Esophagus squamous epithelium (tissue), 5 donors: ENCODE measurements at places on chromosomes 12 and 14.

DNA sequence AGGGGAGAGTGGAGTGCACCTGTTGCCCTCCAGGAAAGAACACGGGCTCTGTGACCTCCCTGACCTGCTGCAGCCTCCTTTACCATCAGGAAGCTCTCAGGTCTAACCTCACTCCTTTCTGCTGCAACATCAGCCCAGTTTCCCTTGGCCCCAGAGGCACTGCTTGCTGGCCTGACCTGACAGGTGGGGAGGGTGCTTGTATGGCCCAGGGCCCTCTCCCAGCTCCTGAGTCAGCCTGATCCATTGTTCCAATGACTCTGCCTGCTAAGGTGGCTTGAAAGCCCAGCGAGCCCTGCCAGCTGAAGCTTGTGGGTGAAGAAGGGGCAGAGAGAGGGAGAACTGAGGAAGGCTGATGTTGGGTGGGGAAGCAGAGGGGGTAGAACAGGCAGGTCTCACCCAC is 13.2 kb upstream of the KRT78 start:
- no peak for DNase-seq

- no peak for DNase-seq
These were observed 8.9 kb downstream of the CDKN1B start for GRCh38 chr12:12725956-12726554.

DNA sequence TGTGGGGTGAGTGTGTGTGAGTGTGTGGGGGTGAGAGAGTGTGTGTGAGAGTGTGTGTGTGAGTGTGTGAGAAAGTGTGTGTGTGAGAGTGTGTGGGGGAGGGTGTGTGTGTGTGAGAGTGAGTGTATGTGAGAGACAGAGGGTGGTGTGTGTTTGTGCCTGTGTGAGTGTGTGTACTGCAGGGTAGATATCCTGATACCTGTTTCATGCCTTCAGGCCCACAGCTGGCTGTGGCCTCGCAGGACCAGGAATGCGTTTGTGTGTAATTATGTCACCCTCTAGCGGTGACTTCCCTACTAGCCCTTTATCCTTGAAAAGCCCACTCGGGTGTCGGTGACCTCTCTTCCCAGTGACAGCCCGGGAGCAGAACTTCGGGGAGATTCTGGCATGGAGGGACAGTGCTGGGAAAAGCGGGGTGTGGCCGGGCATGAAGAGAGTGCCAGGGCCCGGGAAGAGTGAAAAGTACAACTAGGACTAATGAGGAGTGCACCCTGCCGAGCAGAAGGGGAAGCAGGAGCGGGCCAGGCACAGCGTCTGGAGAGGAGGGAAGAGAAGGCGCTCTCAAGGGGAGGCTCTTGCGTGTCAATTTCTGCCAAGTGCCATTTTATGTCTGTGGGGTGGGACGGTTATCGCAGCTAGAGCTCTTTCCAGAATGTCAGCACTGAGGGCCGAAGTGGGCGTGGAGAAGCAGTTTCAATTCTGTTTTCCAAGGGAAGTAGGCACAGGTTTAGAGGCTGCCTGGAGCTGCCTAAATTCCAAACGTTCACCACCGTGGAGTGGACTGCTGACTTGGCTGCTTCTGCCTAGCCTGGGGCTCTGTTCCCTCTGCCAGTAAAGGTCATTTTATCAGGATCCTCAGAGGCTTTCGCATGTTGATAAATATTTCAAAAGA is 11.0 kb upstream of the FBXL14 start:
- DNase-seq, result no peak

- DNase-seq, result no peak
These were observed 381 bp downstream of the YY1 start for GRCh38 chr14:100239211-100239839.

DNA sequence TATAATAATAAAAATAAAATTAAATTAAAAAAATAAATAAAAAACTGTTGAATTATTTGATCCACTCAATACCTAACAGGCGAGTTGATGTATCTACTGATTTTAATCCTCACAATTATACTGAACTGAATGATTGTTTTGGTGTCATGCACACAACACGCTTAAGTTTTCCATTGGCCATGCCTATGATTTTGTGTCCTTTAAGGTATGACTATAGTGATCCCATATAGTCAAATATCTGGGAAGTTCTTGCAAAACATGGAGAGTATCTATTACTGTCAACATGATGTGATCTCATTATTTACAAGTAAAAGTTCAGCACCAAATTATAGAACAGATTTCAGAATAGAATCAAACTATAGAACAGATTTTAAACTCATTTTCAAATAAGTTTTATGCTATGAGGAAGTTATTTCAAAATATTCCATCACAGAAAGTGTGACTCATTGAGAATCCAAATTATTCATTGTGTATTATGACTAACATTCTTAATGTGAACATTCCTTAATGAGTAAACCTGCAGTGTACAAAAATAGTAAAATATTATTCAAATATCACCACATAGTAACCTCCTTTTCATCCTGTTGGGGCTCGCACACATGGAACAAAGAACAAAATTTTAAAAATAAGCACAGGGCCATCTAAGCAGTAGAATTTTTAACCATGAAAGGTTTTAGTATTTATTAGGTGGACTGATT is 190.4 kb downstream of the SLC25A21 start:
- no peak for DNase-seq

DNA sequence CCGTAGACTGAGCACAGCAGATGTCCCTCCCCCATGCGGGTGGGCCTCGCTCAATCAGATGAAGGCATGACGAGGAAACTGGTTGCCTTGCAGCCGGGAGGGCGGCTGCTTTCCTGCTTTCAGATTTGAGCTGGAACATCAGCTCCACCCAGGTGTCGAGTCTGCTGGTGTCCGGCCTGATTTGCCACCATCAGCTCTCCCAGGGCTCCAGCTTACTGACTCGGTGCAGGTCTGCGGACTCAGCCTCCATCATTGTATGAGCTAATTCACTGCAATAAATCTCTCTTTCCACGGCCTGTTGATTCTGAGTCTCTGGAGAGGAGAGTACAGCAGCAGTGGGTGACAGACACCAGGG is 156.2 kb downstream of the KIF26A start:
- DNase-seq, result no peak

- DNase-seq, result no peak
These were observed 8.4 kb upstream of the CIT start for GRCh38 chr12:119885549-119885948.

DNA sequence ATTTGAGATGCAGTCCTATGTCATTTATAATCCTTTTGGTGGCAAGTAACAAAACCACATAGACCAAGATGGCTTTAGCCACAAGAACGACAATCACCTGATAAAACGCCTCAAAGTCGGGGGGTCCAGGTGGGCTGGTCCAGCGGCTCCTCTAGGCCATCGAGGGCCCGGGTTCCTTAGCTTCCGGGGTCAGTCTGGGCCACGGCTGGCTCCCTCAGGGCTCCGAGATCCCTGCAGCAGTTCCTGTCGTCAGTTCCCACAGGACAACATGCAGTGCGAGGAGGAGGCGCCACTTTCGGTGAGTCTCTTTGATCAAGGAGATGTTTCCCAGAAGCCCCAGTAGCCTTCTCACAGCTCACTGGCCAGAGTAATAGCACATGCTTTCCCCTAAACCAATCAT is 574.6 kb downstream of the AACS start:
- no peak for DNase-seq

DNA sequence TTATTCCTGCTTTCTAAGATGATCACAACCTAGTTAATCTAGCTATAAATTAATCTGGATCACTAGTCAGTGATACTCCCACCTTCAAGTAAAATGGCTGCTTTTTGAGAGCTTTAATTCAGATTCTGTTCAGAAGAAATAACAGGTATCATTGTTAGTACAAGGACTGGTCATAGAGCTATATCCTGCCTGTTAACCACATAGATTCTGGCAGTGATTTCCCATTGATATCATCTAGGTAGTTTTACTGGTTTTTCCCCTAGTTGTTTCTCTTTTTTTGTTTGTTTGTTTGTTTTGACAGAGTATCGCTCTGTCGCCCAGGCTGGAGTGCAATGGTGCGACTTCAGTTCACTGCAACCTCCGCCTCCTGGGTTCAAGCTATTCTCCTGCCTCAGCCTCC is 39.0 kb upstream of the HIF1A start:
- DNase-seq, result no peak

- no peak for DNase-seq
These were observed 148.1 kb downstream of the SYT1 start for GRCh38 chr12:79012636-79013035.

GRCh38 chr12:73374360-73374759 is 1102.2 kb downstream of the TRHDE start:
- no peak for DNase-seq

DNA sequence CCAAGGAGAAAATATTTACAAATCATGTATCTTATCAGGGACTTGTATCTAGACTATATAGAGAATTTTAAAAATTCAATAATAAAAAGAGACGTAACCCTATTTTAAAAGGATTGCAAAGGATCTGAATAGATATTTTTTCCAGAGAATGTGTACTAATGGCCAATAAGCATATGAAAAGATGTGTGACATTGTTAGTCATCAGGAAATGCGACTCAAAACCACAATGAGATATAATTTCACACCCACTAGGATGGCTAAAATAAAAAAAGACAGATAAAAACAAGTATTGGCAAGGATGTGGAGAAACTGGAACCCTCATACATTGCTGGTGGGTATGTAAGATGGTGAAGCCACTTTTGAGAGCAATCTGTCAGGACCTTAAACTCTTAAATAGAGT is 141.9 kb upstream of the BMP4 start:
- DNase-seq, result no peak

GRCh38 chr12:105294886-105295479 is 35.5 kb upstream of the C12orf75 start:
- DNase-seq, result no peak

DNA sequence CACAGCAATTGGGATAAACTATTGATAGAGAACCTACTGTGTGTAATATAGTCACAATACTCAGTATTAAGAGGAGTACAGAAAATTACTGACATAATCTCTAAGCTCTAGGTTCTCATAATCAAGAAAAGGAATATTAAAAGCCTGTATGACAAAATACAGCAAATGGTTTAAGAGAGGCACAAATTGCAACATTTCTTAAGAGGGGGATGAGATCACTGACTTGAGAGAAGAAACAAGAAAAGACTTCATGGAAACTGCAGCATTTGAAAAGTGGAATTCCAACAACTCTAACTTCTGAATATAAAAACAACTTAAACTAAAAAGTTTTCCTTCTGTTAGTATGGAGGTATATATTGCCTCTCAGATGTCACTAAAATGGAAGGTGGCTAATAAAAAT is 89.7 kb downstream of the NUMB start:
- DNase-seq, result no peak

DNA sequence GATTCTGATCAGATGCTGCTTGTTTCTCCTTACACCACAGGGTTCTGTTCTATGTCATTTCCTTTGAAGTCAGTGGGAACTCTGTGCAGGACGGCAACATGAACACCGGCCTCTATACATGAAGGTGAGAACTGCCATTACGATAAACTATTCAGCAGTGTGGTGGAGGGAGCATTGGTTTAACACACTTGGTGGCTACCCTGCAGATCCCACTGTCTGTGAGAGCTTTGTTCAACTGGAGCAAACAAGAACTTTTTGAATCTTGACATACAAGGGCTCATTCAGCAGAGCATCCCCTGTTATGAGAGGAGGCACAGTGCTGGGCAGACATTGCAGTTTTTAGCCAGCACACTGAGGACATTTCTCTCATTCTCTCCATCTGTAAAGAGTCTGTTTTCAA is 10.7 kb upstream of the FRS2 start:
- DNase-seq, result no peak

DNA sequence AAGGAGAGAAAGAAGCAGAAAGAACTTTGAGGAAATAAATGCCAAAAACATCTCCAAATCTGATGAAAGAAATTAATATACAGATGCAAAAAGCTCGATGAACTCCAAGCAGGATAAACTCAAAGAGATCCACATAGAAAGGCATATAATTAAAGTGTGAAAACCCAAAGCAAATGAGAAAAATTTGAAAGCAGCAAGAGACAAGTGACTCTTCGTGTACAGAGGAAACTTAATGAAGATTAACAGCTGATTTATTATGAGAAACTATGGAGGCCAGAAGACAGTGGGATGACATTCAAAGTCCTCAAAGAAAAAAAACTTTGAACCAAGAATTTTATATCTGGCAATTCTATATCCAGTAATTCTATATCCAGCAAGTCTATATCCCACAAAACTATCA is 163.0 kb upstream of the TMCC3 start:
- DNase-seq, result no peak
